Renal cortex interstitium (tissue), 15 donors: ENCODE measurements at places on chromosomes 16 and 17. TPM values are rescaled to one million over a fixed set of nuclear protein-coding genes. Genes with fewer than 3 reads are reported as not detected.

The HID1 gene
- 9.2 TPM for polyA plus RNA-seq

The USH1G gene
- 0.70 TPM for polyA plus RNA-seq

GRCh38 chr16:82016263-82016662 is 5.0 kb upstream of the SDR42E1 start:
- no peak for DNase-seq

DNA sequence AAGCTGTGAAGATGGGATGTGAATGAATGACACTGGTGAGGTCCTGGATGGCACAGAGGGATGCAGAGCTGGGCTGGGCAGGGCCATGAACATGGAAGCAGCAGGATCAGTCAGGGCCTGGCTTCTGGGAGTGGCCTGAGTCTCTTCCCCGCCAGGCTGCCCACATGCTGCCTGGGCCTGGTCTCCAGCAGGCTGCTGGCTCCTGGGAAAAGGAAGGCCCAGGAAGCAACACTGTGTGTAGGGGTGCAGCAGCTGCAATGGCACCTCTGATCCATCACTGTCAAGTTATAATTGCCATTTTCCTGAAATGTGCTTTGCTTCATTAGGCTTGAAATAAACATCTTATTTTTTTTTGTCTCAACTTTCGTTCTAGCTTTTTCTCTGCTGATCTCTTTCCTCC is 260.2 kb upstream of the N4BP1 start:
- no peak for DNase-seq

- DNase-seq = no peak
Observed at GRCh38 chr16:58127033-58127556, 2.1 kb downstream of the CFAP20 start.

DNA sequence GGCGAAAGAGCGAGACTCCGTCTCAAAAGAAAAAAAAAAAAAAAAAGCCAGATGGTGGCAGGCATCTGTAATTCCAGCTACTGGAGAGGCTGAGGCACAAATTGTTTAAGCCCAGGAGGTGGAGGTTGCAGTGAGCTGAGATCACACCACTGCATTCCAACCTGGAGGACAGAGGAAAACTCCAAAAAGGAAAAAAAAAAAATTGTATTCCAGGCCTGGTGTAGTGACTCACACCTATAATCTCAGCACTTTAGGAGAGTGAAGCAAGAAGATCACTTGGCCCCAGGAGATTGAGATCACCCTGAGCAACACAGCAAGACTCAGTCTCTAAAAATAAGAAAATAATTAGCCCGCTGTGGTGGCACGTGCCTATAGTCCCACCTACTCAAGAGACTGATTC is 20.1 kb downstream of the HBQ1 start:
- DNase-seq = no peak

The CACNA1G gene
- polyA plus RNA-seq = 6.9 TPM

GRCh38 chr16:78669994-78670393 is 570.5 kb downstream of the WWOX start:
- DNase-seq = no peak

DNA sequence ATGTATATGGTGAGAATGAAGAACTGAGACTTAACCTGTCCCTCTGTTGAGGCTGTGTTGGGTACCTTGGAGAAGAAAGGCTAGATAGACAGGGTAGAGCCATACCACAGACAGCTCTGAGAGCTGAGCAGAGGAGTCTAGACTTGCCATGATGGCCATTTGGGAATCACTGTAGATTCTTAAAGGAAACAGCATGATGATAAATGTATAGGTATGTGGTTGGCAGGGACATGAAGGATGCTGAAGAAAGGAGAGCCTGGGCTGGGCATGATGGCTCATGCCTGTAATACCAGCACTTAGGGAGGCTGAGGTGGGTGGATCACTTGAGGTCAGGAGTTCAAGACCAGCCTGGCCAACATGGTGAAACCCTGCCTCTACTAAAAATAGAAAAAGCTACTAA is 114.4 kb upstream of the HAS3 start:
- DNase-seq = no peak

The SPATA22 gene
- polyA plus RNA-seq = 0.65 TPM

DNA sequence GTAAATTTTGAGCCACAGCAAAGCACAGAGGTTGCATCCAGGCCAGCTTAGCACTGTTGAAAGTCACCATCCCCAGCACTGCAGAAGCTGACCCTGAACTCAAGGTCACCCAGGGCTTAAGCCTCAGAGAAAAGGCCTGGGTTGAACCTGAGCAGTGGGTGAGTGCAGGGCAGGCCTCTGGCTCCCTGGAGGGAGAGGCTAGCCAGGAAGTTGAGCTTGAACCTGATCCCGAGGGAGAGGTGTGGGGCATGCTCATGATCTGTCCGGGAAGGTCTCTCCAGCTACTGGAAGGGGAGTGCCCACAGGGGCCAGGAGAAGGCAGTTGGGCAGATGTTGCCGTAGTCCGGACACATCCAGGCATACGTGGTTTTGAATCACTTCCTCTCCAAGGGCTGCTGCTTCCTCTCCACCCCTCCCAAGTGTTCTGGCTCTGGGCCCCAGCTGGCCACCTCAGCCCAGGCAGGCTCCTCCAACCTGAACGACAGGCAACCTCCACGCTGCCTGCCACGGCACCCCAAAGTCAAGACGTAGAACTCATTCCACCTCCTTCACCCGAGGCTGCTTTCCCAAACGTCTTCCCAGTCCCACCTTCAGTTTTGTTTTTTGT is 18.4 kb downstream of the CARHSP1 start:
- DNase-seq = no peak

The EPX gene
- polyA plus RNA-seq = 0.95 TPM

DNA sequence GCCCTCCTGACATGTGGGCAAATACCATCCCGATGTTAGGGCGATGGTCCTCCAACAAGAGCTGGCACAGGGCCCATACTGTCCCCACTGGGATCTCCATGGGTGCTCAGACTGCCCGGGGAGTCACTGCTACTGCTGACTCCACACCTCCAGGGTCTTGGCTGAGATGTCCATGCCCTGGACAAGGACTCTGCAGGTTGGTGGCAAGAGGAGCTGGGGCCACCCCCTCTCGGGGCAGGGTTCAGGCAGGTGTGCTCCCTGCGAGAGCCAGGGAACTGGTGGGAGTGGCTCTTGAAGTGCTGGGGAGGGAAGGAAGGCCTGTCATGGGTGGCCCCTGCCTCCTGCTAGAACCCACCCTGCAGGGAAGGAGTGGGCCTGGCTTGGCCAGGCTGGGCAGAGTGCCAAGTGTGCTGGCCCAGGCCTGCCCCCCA is 6.4 kb downstream of the CASKIN2 start:
- no peak for DNase-seq

DNA sequence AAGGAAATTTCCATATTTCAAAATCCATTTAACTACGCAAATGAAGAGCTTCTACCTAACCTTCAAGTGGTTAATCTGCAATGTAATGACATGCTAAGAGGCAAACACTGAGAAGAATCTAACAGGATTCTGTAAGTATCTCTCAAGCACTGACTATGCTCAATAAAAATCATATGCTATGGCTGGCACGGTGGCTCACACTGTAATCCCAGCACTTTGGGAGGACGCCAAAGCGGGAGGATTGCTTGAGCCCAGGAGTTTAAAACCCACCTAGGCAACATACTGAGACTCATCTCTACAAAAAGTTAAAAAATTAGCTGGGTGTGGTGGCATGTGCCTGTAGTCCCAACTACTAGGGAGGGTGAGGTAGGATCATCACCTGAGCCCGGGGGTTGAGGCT is 32.7 kb downstream of the GNA13 start:
- DNase-seq = no peak

DNA sequence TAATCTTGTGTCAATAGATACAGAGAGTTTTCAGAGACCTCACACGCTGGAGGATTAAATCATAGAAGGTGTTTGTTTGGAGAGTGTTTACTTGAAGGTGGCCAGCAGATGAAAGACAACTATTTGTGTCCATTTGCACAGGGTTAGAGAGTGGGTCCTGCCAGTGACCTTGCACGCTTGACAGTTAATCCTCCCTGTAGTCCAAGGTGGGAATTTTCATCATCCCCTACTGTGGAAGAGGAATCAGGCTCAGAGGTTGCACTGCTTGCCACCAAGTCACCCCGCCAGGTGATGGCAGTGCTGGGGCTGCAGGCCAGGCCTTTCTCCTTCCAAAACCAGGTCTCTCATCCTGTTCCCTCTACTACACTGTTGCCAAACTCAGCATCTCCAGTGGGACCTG is 12.3 kb downstream of the CDH1 start:
- no peak for DNase-seq

The MYH8 gene
- polyA plus RNA-seq = 1.8 TPM

- no peak for DNase-seq
Observed at GRCh38 chr17:48558057-48558830, 13.3 kb upstream of the HOXB2 start.

DNA sequence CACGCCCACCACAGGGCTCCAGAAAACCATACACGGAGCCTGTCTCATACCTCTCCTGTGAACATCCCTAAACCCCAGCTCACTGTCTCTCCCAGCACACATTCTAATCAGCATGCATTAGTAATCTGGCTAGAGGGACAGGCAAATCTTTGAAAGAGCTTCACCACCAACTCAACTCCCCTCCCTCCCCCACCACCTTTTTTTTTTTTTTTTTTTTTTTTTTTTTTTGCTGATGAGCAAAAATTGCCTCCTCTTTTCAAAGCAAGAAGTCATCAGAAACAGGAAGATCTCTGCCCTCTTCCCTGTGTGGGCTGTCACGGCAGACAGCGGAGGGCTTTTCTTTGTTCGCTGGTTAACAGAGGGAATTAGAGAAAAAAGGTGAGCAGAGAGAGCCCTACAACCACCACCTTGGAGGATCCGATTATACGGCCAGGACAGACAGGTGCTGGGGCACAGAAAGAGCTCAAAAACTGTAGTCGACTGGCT is 19.9 kb downstream of the GAS7 start:
- DNase-seq = no peak

The PMFBP1 gene
- 2.9 TPM for polyA plus RNA-seq

The MARCHF10 gene
- 0.63 TPM for polyA plus RNA-seq

The XAF1 gene
- polyA plus RNA-seq = 5.5 TPM

- no peak for DNase-seq
Observed at GRCh38 chr17:79042421-79043190, 18.6 kb downstream of the C1QTNF1 start.

The RAMP2 gene
- polyA plus RNA-seq = 84.6 TPM

The CES1 gene
- 5.4 TPM for polyA plus RNA-seq

DNA sequence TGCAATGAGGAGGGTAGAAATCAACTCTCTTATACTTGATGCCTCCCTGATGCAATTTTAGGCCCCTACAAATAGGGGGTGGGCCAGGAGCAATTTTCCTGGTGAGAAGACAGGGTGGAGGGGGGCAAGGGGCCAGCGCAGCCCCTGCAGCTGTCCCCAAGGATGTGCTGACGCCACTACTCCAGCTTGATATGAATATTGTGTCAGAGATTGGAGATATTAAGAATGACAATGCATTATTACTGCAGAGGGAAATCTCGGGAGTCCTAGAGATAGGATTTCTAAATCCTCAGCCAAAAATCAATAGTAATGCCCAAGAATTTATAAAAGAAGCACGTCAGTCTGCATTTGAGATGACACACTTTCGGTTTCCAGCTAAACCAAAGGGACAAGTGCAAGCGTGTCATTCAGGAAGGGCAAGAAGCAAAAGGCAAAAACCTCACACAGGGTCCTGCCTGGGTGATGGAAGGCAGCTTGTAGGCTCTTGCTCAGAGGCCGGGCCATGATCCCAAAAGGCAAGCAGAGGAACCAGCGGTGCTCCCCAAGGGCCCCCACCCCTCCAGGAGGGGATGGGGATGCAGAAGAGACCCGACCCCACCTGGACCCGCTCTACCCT is 178.8 kb downstream of the C16orf78 start:
- DNase-seq = no peak

DNA sequence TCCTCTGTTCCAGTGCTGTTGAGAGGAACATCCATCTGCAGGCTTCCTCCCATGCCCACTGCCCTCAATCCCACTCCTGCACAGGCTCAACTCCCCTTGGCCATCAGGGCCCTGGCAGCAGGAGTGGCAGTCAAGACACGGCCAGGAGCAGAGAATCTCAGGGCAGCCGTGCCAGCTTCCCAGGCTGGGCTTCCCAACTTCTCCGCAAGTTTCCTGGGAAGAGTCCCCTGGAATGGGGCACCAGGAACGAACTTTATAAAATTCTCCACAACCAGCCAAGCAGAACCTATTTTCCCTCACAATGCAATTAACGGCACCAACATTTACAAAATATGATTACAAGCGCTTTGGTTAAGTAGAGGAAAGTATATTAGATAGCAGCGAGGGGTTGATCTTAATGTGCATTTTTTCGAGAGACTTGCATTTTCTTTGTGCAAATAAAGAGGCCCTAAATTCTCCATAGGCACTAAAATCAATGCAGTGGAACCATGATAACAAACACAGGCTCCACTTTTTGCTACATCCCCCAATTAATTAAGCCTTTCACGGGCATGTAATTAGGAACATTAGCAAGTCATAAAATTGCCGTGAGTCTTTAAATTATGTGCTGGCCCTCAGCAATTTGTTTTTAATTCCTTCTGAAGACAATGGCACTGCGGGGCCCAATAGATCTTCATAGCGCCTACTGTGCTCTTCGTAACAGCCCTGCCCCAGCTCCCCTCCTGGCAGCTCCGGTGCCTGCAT is 99.9 kb upstream of the LHX1 start:
- DNase-seq = no peak

The GRB7 gene
- polyA plus RNA-seq = 36.9 TPM

- DNase-seq = no peak
Observed at GRCh38 chr16:87963400-87963799, 12.2 kb downstream of the BANP start.

DNA sequence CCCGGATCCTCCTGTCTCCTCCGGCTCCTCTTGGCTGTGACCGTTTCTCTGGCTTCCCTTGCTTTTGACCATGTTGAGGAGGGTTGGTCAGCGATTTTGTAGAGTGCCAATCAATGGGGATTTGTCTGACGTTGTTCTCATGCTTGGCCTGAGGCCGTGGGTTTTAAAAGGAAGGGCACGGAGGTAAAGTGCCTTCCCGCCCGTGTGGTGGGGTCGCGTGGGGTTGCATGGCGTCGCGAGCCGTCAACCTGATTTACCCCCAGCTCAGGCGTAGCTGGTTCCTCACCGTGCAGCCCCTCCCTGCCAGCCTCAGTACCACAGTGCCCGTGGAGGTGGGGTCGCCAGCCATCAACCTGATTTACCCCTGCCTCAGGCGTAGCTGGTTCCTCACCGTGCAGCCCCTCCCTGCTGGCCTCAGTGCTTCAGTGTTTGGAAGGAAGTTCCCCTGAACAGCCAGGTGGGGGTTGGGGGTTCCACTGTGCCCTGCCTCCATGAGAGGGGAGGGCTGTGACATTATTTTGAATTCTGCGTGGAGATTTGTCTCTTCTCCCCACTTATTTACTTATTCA is 5.0 kb downstream of the TPSAB1 start:
- DNase-seq = no peak

DNA sequence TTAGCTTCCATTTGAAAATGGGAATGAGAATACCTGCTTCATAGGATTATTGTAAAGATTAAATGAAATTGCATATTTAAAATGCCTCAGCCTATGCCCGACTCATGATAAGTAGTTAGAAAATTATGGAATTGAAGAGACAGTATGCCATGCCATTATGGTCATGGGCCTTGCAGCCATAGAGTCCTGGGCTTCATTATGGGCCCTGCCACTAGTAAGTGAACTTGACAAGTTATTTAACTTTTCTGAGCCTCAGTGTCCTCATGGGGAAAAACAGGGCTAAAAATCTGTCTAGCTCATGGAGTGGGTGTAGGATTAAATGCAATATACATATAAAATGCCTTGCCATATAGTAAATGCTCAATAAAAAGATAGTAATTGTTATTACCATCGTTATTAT is 133.2 kb downstream of the NPIPB5 start:
- no peak for DNase-seq
